WTC11 (cell line): ENCODE measurements at places on chromosomes 12 and 14. TPM values are rescaled to one million over a fixed set of nuclear protein-coding genes. Genes with fewer than 3 reads are reported as not detected.

DNA sequence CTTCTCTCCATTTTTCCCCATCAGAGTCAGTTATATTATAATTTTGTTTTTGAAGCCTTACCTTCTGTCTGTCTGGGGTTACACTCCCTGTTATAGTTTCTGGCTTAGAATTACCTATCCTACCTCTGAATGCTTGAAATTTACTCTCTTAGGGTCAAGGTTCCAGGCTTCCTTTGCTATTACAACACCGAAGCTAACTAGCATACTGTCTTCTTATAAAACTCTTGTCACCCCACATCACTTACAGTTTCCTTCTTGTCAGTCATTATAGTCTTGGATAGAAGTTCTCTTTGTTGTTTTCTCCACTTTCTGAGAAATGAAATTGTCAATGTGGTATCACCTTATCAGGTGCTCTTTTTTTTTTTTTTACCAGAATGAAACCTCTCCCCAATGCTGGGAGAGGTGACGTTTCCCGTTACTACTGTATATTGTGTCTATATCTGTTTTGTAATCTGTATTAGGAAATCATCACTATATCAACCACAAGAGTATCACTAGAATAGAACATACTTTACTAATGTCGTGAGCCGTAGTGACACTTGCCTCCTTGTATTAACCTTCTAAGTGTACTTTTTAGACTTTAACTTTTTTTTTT is 69.2 kb upstream of the PSMA6 start:
- no peak for DNase-seq

- DNase-seq, result no peak
These were observed 65.9 kb downstream of the PTPN21 start for GRCh38 chr14:88488897-88489296.

- DNase-seq, result no peak
These were observed 19.3 kb downstream of the CPNE8 start for GRCh38 chr12:38886064-38886463.

DNA sequence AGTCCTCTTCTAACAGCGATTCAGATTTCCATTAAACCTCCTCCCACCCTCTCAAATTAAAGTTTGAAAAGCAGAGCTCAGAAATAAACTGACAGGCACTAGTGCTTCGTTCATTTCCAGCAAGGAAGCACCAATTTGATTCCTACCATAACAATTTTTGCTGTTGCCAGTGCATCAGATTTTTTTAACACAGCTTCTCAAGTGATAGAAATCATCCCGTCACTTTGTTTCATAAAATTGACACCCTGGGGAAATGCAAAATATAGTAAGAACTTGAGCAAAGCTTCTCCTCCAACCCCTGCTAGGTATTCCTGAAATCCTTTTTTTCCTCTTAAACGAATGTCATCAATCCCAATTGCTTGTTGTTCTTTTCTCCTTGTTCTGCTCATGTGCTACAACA is 332.1 kb downstream of the FOXG1 start:
- DNase-seq, result no peak

Gene ACTR10
- total RNA-seq, result 30.9 to 35.5 TPM (median 32.5 TPM) in 3 replicates

Gene DPPA3
- 3.3 to 6.8 TPM (median 3.9 TPM) in 3 replicates for total RNA-seq

Gene KCNC2
- total RNA-seq, result not detected in 3 replicates

Gene OVCH1
- total RNA-seq, result 0.04 to 0.25 TPM in 2 of 3 replicates, not detected in the other
